CD4-positive, alpha-beta T cell treated with Interleukin-21 for 1 hour (primary cell): ENCODE measurements at places on chromosomes 11 and 22.

DNA sequence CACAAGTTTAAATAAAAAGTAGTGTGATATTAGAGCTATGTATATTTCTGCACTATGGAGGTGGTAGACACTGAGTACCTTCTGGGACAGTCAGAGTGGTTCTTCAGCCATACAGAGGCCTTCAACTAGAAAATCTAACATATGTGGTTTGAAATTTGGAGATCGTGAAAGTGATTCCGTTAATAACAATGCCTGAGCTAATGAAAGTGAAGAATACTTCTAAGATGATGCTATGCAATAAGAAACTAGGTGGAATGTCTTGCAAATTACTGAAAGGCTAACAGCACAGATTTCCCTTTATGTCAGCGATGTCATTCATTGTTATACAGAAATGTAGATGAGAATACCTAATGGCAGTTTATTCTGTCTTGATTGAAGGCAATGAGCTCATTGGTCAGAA is 1984.7 kb upstream of the RAG2 start:
- DNase-seq = no peak

DNA sequence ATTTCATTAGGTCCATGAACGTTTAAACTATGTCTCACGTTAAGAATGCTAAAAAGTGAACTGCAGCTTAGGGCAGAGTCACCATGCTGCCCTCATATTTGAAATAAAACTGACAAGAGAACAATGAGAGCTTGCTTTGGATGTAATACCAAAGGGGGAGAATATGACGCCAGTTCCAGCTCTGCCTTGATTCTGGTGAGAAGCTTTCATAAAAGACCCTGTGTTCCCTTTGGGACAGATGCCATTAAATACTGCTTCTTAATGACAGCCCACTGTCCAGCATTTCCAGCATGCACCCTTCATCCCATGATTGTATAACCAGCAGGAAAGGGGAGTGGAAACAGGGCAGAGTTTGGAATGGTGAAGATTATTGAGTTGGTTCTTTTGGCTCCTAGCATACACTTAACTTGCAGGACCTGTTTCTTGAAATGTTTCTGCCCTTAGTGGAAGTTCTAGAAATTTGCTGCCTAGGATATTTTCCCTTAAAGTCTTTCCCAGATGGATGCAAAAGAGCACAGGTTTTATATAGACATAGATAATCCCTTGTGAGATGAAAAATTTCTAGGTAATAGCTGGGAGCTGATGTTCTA is 139.3 kb upstream of the LDLRAD3 start:
- DNase-seq = no peak

- no peak for DNase-seq
These were observed 12.7 kb downstream of the BAIAP2L2 start for GRCh38 chr22:38097557-38098409.

- DNase-seq = no peak
These were observed 39.8 kb downstream of the AMPD3 start for GRCh38 chr11:10494636-10495463.

DNA sequence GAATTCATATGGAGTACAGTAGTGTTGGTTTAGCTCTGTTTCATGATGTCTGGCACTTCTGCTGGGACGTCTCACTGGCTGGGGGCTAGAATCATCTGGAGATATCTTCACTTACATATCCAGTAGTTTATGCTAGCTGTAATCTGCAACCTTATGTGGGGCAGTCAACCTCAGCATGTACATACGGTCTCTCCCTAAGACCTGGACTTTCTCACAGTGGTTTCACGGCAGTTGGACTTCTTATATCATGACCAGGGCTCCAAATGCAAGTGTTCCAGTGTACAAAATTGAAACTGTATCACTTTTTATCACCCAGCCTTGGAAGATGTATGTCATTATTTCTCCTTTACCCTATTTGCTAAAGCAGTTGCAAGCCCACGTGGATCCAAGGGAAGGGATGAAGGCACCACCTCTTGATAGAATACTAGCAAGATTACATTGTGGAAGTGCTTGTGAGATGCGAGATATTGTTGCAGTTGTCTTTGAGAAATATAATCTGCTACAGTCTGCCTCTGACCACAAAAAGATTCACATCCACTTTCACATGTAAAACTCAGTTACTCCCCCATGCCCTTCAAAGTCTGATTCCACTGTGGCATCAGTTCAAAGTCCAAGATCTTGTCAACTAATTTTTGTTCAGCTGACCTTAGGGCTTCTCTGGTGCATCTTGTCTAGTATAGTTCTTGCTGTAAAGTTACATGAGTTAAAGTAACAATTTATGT is 316.6 kb upstream of the NCAM1 start:
- DNase-seq = no peak

GRCh38 chr11:133608496-133608895 is 76.2 kb upstream of the OPCML start:
- no peak for DNase-seq

DNA sequence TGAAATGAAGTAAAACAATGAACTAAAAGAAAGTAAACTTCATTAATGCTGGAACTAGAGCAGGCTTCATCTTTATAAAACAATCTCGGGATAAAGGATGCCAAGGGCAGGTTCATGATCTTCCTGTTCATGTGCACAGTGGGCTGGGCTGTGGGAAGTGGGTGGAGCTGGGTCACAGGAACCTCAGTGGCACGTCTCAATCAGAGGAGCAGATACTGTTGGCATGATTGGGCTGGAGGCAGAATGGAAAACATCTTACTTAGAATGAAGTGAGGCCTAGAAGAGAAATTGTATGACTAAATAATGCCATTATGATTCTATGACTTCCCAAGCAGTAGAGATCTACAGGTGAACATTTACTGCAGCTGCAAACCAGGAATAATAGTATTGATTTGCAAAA is 45.4 kb upstream of the CALCB start:
- DNase-seq = no peak

DNA sequence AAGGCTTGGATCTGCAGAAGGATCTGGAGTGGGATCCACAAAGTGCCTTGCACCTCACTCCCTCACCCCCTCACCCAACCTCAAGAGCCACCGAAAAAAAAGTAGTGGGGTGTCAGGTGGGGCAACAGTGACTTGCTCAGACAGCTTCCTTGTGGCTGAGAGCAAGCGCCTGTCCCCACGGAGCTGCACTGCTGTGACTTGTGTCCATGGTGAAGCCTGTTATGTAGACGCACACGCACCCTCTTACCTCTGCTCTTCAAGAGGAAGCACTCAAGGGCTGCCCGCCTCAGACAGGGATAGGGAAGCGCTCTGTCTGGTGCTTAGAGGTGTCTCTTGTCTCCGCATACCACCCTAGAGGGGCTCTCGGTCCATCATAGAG is 1.2 kb downstream of the DRD2 start:
- no peak for DNase-seq

DNA sequence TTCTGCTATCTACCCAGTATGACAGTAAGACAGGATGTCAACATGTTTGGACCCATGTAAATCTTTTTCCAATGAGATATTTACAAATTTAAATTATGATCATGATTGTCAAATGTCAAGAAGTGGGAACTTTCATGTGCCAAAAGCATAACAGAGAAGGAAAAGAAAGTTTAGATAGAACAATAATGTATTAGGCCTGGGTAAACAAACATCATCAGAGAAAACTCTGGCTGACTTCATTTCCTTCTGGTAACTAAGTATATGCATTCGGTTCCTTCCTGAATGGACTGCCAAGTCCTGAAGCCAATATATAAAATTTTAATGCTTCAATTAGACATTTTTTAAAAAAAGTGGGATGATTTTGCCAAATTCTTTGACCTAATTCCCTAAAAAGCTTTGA is 16.5 kb downstream of the RNF141 start:
- DNase-seq = no peak

- DNase-seq = no peak
These were observed 162.7 kb downstream of the BARX2 start for GRCh38 chr11:129538323-129538722.

DNA sequence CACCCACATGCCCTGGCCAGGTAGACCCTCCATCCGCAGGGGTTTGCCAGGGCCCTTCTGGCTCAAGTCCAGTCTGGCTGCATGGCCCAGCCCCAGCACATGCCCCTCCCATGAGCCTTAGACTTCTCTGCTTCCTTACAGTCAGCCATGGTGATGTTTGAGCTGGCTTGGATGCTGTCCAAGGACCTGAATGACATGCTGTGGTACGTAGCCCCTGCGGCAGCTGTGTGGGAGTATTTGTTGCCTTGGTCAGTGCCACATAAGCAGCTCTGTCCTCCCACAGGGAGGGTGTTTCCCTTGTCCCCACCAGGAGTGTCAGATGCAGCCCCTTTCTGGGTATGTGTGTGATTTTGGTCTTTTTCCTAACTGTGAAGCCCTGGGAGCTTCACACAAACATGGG is 17.5 kb downstream of the CDC45 start:
- no peak for DNase-seq

GRCh38 chr11:113519989-113520613 is 44.9 kb upstream of the DRD2 start:
- no peak for DNase-seq

- DNase-seq = no peak
These were observed 69.7 kb downstream of the MYO7A start for GRCh38 chr11:77197626-77198320.

GRCh38 chr11:111627591-111627990 is 25.3 kb downstream of the SIK2 start:
- no peak for DNase-seq

DNA sequence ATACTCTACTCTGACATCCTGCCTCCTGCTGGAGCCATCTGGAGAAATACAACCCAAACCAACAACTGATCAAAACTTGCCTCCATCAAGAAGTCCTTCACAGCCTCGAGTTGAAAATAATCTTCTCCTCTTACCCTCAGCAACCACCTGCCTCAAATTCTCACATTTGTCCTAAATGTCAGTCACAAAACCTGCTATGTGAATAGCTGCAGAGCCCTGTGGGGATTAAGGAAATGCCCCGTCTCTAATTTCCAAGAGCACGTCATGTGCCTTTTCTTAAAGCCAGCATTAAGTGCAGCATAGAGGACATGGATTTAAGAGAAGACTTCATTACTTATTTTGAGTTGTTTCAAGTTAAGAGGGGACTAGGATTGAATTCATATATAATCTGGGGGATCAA is 105.9 kb downstream of the TRPC6 start:
- DNase-seq = no peak

DNA sequence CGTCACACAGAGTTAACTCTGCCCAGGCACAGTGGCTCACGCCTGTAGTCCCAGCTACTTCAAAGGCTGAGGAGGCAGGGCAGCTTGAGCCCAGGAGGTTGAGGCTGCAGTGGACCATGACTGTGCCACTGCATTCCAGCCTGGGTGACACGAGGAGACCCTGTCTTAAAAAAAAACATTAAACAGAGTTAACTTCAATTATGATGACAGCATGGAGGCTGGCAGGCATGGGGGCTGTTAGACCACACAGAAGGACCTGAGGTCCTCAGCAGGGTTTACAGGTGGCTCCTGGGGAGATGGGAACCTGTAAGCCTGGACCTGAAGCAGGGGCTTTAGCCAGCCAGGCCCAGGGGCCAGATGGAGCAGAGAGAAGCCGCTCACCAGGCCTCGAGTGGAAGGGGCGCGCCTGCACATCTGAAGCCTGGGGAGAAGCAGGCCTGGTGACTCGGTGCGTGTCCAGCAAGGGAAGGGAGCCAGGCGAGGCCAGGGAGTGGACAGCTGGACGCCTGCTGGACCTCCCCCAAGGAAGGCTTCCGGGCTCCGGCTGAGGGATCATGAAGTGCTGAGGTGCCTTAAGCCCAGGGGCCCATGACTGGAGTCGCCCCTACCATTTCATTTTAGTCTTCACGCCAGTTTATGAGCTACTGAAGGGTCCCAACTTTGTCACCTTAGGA is 25.3 kb downstream of the RPUSD4 start:
- no peak for DNase-seq

DNA sequence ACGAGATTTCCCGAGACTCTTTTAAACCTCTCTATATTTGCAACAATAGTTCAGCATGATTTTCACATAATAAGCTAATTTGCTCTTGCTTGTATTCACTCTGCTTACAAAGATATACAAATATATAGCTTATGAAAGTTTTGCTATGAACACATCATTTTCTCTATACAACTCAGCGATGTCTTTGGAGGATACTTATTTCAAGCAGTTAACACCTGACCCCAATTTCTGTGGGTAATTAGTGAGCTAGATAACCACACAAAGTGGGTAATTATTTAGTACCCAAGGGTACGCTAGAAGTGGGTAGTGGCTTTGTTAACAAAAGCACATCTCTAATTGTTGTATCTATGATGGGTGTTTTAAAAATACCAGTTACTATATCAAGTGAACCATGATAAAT is 12.3 kb downstream of the BLID start:
- no peak for DNase-seq

- DNase-seq = no peak
These were observed 7.1 kb downstream of the SAA4 start for GRCh38 chr11:18229501-18229900.

- no peak for DNase-seq
These were observed 36.1 kb upstream of the AMOTL1 start for GRCh38 chr11:94731880-94732601.

DNA sequence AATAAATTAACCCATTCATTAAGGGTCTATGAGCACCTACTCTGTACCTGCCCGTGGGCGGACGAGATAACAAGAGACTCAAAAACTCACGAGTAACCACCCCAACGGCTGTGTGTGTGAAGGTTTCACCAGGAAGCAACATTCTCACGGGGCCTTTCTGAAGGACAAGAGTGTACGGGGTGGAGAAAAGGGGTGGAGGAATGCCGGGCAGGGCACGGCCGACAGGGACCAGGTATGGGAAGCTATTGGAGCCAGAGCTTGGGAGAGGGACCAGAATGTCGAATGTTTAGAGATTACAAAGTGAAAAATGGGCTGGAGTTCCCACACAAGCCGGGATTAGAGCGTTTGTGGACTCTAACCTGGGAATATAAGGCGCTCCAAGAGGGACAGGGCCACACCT is 1.6 kb downstream of the KMT5B start:
- DNase-seq = no peak

DNA sequence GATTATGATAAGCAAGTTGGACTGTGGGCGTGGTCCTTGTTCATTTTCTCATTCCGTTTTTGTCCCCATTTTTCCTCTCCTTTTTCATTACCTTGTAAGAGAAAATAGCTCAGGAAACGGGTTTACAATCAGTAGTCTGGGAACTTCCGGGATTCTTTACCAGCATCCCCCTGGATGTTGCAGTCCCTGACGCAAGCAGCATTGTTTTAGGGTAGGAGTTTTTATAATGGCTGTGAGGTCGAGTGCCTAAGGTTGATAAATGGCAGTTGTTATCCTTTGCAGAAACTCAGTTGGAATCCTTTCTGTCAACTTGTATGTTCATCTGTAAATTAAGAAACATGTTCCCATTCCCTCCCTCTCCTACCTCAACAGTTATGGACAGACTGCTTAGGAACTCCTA is 68.3 kb downstream of the ARHGEF12 start:
- DNase-seq = no peak

DNA sequence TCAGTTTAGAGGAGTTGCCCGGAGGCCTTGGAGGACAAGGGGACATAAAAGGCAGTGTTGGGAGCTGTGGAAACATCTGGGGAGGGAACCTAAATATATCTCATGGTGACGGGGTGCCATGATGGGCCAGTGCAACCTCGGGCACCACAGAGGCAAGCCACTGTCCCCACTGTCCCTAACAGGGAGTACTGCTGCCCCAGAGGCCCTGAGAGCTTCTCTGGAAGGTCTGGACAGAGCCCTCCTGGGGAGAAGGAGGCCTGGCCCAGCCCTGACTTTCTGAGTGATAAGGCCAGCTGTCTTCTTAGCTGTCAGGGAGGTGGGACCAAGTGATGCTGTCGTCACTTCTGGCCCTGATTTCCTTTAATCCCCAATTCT is 5.5 kb upstream of the P2RY6 start:
- DNase-seq = no peak
